Testis (tissue), 5 donors: ENCODE measurements at places on chromosomes 7 and 10.

- no peak for DNase-seq
Measured at GRCh38 chr10:28496481-28496961, 36.4 kb upstream of the WAC start.

DNA sequence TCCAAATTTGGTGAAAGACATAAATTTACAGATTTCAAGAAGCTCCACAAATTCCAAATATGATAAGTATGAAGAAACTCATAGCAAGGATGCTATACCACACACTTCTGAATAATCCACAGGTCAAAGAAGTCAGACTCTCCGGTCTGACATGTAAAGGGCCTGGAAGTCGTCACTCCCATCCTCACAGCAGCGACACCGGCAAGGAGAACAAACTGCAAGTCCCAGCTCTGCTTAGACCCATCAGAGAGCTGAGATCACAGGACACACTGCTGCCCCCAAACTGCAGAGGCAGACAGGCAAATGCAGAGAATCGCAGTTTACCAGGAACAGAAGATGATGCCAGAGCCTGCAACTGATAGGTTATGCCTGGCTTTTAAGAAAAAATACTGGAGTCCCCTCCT is 62.0 kb downstream of the AMZ1 start:
- no peak for DNase-seq

DNA sequence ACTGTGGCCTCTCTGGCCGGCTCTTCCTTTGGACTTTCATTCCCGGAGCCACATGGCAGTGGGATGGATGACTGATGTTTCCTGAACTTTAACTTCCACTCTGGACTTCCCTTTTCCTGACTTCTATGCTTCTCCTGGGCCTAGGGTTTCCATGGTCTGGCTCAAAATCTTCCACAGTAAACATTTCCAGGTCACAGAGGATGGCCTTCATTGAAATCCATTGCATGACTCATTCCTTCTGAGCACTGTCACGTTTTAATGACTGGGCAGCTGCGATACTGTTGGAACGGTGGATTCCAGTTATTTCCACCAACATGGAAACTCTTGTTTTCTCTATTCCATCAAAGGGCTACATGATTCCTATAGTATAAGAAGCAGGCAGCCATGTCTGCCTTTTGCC is 24.4 kb upstream of the ZNF273 start:
- no peak for DNase-seq

DNA sequence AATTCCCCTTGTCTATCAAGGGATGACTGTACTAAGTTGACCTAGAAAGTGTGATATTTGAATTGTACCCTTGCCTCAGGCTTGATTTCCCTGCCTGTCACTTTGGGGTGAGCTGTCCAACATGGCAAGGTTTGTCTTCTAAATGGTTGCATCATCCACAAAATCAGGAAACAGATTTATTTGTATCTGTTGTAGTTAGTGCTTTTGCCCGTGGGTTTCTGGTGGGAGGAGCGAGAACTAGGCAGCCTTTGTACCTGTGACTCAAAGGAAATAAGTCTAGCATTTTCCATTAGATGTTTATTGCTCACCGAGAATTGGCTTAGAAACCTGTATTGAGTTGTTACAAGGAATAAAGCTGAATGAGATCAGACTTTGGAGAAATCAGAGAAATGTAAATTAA is 650.8 kb downstream of the LRMDA start:
- no peak for DNase-seq

DNA sequence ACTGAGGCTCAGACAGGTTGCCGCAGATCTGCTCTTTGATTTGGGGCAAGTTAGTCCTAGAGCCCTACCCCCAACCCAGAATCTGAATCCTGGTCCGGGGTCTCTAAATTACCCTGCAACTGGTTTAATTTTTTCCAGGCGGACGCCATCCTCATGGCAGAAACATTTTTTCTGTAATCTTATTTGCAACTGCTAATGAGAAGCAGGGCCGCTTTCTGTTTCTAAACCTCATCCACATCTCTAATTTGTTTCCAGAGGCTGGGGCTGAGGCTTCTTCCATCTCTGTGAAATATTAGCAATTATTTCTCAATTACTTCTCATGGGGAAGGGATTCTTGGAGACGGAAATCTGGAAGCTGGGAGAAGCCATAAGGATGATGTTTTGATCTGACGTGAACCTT is 261.6 kb downstream of the RPS24 start:
- DNase-seq = no peak
